D721Med (cell line): ENCODE measurements at places on chromosomes 3 and 15.

- no peak for DNase-seq
These were observed 244.3 kb downstream of the RPLP1 start for GRCh38 chr15:69696946-69697345.

DNA sequence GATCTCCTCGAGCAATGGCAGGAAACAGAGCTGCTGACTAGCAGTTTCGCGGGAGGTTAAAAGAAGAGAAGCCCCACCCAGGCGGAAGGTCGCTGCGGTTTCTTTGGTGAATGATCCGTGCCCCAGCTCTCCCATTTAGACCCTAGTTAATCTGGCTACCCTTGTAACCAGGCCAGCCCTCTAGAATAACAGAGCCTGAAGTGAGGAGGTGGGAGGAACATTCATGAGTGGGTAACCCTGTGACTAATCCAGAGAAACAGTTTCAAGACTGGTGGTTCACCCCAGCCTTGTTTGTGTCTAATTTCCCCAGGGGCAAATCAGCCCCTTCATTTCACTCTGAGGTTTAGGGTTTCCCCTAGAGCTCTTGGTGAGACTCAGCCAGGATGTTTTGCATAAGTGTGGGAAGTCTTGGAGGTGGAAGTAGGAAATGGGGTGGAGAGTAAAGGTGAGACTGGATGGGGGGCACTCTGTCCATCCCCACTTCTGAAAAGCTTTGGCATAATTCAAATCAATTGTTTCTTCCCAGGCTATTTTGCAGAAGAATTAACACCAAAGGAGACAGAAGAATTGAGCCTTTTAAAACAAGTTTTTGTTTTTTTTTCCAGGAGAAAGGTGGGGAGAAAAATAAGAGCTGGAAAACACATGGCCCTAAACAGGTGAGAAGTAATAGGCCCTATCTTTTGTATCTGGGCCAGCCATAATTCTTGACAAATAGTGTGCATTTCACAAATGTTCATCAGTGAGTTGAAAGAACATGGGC lies 303.1 kb downstream of the RPLP1 start:
- no peak for DNase-seq

DNA sequence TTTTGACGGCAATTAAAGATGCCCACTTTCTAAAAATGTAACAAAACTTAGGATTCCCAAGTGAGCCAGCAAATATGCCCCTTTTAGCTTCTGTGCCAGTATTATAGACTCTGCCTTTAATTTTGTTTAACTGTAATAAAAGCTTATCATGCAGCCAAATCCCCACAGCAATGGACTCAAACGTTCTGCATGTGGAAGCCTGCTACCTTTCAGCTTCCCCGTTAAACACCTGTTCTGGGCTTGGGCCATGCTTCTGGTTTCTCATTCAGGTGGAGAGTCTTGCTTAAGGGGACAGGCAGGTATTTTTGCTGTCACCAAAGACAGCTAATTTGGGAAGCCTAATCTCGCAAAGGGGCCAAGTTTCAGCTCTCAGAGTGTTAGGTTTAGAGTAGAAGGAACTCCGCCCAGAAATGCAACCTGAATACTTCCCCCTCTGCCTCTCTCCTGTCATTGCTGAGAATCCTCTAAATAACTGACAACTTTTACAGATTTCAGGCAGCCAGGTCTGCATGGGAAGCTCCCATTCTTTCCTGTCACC lies 399.4 kb upstream of the ATP11B start:
- no peak for DNase-seq

DNA sequence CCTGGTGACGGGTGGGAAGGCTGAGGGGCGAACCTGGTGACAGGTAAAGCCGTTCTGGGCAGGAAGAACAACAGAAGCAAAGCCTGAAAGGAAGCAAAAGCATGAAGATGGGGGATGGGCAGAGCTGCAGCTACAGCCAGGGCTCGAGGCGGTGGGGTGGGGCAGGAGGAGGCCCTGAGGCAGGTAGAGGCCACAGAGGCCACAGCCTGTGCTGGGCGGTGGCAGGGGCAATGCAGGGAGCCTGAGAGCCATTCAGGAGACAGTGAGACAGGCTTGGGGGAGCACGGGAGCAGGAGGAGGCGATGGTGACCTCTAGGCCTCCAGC lies 8.2 kb downstream of the PCSK6 start:
- no peak for DNase-seq

- DNase-seq: no peak
These were observed 420.6 kb downstream of the MECOM start for GRCh38 chr3:169242708-169243513.

GRCh38 chr3:184110316-184110725 lies 13.5 kb downstream of the HTR3E start:
- DNase-seq: no peak

- DNase-seq: no peak
These were observed 1.9 kb downstream of the TNIK start for GRCh38 chr3:171458071-171458863.

GRCh38 chr3:20105513-20106280 lies 65.5 kb downstream of the KAT2B start:
- no peak for DNase-seq

DNA sequence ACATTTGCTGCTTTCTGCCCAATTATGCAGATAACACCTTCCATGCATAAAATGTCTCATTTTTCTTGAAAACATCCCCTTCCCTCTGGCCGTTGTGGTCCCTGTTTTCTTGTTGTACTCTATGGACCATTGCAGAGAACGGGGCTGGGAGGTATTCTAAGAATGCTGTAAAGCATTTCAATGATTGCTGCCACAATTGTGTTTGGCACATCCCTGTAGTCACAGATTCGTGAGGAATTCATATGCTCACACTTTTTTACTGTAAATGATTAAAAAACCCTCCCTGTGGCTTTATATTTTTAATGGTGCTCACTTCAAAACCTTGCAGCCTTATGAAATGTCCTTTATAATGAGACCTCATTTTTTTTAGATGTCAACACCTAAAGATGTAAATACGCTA lies 207.2 kb upstream of the GBE1 start:
- no peak for DNase-seq

GRCh38 chr15:67911727-67912126 lies 71.9 kb upstream of the RNU6-1 start:
- no peak for DNase-seq

- DNase-seq: no peak
These were observed 268.6 kb downstream of the SV2B start for GRCh38 chr15:91368611-91369010.

DNA sequence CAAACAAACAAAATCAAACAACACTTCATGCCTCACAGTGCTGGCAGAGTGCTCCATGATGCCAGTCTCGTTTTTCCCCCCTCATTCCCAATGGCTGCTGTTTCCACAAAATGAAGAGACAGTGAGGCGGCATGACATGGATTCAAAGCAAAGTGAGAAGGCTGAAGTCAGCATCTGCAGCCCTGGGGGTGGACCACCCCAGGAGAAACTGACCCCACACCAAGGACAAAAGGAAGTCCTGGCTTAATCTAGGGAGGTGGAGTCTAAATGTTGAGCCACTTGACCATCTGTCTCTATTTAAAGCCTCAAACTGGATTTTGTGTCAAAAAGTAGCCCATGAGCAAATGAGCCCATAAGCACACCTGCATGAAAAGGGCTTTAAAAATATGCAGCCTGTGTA lies 151.2 kb upstream of the RORA start:
- DNase-seq: no peak

- no peak for DNase-seq
These were observed 35.0 kb upstream of the ARID3B start for GRCh38 chr15:74505837-74506514.

DNA sequence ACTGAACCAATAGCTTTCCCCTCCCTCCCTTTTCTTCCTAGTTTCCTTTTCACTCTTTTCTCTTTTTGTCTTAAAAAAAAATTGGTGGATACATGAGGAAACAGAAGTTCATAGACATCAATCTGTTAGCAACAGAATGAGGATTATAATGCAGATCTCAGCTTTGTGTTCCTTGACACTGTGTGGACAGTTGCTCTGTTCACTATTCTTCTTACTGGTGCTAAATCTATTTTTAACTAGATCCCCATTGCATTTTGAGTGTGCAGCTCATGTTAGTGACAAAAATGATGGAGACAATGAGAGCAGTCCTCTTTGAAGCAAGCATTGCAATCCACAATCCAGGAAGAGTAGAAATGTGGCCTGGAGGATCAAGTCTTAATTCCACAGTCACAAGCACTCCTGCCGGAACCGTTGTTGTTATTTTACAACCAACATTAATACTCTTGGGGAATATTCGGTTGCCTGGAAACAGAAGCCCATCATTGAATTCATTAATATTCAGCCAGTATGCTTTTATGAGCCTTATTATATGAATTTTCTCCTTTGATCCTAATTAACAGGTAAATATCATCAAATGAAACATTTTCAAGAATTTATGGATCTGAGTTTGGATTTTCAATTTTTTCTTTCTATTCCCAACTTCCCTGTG lies 1016.8 kb downstream of the NTRK3 start:
- no peak for DNase-seq

- no peak for DNase-seq
These were observed 96.7 kb downstream of the SMARCC1 start for GRCh38 chr3:47685037-47685436.

- no peak for DNase-seq
These were observed 34.8 kb upstream of the RASA2 start for GRCh38 chr3:141452045-141452444.

- no peak for DNase-seq
These were observed 38.3 kb downstream of the KBTBD12 start for GRCh38 chr3:127953091-127954035.

GRCh38 chr15:39171944-39172368 lies 408.9 kb upstream of the THBS1 start:
- no peak for DNase-seq
